ENCODE measurements at places on chromosomes 11 and 22.

- DNase-seq = no peak
These were observed 17.5 kb upstream of the FOLR1 start for GRCh38 chr11:72174302-72175070.

DNA sequence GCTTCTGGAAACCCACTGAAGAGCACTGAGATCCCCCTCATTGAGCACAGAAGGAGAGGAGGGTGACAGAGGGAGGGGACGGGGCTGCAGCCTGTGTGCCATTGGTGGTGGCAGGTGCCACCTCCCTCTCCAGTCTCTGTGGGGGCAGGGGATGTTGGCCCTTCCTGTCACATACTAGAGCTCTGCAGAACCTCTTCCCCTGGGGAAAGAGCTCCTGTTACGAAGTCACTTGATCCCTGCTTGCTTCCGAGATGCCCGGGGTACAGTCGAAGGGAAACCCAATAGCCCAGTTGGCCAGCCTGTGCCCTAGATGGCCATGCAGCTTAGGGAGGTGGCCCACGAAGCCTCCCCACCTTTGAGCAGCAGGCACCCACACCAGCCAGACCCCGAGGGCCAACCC lies 29.4 kb downstream of the DAGLA start:
- no peak for DNase-seq

GRCh38 chr11:69173925-69174581 lies 18.3 kb downstream of the SMIM38 start:
- DNase-seq = no peak

DNA sequence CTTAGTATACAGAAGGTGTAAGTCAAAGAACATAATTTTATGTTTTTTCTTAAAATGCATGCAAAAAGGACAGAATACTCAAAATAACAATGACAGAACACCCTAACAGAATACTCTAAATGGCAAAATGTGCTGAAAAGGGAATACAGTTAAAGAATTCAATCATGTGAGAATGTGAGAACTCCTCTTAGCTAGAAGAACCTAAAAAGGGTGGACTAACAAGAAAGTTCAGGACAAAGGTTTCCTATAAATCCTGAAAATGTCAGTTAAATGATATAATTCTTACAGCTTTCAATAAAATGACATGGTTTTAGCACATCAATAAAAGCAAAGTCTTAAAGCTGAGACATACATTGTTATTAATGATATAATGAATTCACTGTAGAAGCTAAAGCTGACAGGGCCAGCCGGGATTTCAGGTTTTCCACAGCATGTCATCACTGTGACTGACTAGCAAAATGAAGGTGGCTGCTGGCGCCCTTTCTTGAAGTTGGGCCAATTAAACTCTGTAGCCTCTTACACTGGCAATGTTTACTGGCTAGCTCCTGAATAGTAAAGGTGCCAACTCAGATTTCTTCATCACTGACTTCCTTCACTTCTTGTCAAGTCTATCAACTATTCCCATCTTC lies 244.4 kb downstream of the TTC28 start:
- no peak for DNase-seq

- no peak for DNase-seq
These were observed 2.1 kb downstream of the VSIG2 start for GRCh38 chr11:124749912-124750311.

DNA sequence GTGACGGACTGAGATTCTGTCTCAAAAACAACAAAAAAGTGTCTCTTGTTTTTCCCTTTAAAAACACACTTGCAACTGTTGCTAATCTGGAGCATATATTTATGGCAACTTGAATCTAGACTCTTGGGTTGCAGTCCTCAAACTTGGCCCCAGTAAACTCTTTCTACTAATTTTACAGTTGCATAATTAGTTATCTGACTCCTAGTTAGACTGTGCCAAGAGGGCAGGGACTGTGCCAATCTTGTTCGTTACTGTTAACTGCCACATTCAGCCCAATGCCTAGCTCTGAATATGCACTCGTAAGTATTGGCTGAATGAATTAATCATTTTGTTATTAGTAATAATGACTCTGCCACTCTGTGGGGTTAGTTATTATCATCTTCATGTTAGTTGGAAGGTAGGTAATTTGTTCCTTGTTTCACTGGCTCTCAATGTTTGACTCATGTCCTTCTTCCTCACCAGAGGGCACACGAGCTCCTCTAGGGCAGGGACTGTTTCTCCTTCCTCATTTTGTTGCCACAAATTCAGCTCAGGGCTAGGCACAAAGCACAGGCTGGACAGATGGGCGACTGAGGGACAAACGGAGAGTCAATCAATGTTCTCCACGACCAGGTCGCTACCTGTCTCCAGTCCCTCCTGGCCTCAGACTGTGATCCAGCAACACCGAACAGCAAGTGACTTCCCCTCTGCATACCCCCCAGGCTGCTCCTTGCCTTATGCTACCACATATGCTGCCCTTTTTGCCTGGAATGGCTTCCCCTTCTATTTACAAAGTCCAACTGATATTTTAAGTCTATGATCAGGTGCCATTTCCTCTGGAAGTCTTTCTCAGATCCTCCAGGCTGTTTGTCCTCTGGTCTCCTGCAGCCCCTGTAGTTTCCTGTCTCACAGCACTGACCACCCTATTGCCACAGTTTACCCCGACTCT lies 9.0 kb downstream of the CLPB start:
- DNase-seq = no peak

DNA sequence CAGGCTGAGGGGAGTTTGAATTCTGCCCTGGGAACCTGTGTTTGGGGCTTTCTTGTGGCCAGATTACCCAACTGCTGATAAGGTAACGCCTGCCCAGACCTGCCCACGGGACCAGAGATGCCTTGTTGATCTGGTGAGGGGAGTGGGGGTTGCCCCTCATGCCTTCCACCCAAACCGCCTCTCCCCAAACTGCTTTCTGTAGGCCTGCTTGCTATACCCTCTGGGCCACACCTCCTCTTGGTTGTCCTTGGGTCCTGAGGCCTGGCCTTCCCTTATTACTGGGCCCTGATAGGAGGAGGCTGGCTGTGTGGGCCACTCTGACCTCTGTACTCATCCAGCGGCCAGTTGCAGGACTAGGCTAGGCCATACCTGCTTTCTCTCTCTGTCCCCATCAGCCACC lies 3.4 kb downstream of the P2RY2 start:
- no peak for DNase-seq

GRCh38 chr11:129644326-129644725 lies 171.3 kb upstream of the TMEM45B start:
- DNase-seq = no peak

GRCh38 chr11:122861631-122862030 lies 20.9 kb upstream of the JHY start:
- DNase-seq = no peak

DNA sequence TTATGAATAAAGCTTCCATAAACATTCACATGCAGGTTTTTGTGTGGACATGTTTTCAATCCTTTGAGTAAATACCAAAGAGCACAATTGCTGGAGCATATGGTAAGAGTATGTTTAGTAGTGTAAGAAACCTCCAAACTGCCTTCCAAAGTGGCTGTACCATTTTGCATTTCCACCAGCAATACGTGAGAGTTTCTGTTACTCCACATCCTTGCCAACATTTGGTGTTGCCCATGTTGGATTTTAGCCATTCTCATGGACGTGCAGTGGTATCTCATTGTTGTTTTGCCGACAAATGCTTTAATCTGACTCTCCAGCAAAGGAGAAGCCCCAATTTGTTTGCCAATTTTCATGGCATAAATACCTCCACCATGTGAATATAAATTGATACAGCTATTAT lies 103.9 kb upstream of the TMEM45B start:
- DNase-seq = no peak

GRCh38 chr11:20048707-20049106 lies 111.6 kb downstream of the DBX1 start:
- no peak for DNase-seq

DNA sequence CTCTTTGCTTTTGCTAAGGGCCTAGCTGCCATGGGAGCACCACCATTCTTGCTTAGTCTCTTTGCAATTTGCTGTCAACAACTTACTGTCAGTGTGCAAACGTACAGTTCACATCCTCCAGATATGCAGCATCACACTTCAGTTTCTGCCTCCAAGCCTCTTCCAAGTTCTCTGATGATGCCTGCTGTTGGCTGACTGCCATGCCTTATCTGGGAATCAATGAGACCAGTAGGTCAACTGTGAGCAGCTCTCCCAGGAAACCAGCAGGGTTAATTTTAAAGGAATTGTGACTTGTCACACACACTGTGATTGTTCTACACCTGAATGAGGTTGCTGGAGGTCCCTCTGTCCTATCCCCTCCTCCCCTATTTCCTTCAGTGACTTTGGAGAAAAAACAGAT lies 56.0 kb downstream of the COPB1 start:
- DNase-seq = peak; percentile 39

- DNase-seq = no peak
These were observed 46.0 kb downstream of the STIM1 start for GRCh38 chr11:3901249-3902025.

- DNase-seq = no peak
These were observed 529.6 kb downstream of the NTM start for GRCh38 chr11:131899950-131900580.

DNA sequence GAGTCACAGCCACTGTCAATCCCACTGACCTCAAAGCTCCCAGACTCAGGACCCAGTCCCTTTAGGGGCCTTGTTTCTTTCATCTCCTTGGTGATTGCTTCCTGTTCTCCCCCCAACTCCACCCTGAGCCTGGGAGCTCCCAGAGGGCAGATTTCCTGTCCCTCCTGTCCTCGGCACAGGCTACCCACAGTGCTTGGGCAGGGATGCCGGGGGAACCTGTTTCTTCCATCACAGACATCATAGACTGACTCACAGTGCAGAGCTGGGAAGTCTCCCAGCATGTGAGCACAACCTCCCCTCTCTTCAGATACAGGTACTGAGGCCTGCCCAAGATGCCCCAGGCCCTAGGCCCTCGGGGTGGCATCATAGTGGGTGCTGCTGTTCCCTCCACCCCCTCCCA lies 16.6 kb downstream of the TRIM29 start:
- DNase-seq = peak; percentile 19

GRCh38 chr22:46508491-46508999 lies 28.9 kb downstream of the CELSR1 start:
- no peak for DNase-seq

- peak; percentile 59 for DNase-seq
These were observed 94.9 kb downstream of the ETS1 start for GRCh38 chr11:128492461-128492860.

- no peak for DNase-seq
These were observed 350.4 kb upstream of the B3GAT1 start for GRCh38 chr11:134762248-134763029.

DNA sequence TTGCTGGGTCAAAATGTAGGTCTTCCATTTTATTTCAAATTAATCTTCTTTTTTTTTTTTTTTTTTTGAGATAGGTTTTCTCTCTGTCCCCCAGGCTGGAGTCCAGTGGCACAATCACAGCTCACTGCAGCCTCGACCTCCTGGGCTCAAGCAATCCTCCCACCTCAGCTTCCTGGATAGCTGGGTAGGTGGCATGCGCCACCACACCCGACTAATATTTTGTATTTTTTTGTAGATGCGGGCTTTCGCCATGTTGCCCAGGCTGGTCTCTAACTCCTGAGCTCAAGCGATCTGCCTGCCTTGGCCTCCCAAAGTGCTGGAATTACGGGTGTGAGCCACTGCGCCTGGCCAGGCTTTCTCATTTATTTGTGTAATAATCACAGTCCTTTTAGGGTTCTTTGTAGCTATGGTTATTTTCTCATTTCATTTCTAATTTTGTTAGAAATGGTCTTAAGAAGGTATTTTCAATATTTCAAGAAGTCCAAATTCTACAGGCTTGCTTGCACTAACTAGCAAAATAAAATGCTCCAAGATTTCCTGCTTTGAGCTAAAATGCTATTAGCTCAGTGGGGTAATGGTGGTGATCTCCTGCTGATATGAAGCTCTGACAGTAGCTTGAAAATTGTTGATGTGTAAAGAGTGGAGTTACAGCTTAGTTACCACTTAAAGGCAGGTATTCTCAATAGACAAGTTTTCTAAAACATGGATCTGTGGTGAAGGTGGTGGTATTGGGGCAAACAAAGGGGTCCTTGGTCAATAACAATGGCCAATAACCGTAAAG lies 50.0 kb downstream of the RBX1 start:
- no peak for DNase-seq

- no peak for DNase-seq
These were observed 20.7 kb upstream of the NCF4 start for GRCh38 chr22:36840106-36840505.

GRCh38 chr11:36210529-36210928 lies 78.7 kb downstream of the COMMD9 start:
- no peak for DNase-seq

DNA sequence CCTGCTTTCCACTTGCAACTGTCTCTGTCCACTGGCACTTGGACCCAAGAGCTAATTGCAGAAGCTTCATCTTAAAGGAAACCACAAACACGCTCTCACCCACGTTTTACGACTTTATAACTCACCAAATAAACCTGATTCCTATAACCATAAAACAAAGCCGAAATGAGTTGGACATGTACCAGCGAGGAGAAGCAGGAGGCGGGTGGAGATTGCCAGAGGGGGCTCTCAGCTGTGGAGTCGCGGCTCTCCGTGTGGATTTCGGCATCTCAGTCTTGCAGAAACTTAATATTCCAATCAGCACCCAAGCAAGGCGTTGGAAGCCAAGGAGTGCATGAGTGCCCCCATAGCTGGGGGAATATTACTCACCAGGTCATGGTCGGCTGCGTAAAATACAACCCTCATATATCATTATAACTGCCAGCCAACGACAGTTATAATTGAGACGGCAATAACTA lies 483.6 kb downstream of the MN1 start:
- DNase-seq = no peak

GRCh38 chr22:35315141-35315854 lies 15.6 kb downstream of the TOM1 start:
- DNase-seq = no peak

DNA sequence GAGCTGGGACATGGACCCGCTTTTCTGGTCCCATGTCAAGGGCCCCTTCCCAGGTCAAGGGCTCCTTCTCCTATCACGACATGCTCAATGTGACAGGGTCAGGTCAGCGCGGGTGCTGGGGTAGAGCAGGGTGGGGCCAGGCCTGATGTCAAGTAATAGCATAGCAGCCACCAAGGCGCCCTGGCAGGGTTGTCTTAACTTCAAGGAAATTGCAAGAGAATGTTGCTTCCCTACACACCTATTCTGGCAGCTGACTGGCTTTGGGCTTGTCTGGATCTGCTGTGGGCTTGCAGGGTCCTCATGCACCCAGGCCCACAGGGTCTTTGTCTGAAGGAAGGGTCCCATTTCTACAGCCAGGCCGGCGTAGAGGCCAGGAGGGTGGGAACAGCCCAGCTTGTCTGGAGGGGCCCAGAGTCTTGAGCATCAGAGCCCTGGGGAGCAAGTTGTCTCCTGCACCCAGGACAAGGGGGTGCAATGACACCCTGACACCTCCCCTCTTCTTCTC lies 71.4 kb downstream of the BUD13 start:
- DNase-seq = no peak
